ENCODE measurements at places on chromosomes 1 and 21.

GRCh38 chr1:117608758-117609157 is 2.9 kb downstream of the TENT5C start:
- DNase-seq: no peak

GRCh38 chr21:38965910-38966504 is 160.3 kb downstream of the ETS2 start:
- DNase-seq: no peak

DNA sequence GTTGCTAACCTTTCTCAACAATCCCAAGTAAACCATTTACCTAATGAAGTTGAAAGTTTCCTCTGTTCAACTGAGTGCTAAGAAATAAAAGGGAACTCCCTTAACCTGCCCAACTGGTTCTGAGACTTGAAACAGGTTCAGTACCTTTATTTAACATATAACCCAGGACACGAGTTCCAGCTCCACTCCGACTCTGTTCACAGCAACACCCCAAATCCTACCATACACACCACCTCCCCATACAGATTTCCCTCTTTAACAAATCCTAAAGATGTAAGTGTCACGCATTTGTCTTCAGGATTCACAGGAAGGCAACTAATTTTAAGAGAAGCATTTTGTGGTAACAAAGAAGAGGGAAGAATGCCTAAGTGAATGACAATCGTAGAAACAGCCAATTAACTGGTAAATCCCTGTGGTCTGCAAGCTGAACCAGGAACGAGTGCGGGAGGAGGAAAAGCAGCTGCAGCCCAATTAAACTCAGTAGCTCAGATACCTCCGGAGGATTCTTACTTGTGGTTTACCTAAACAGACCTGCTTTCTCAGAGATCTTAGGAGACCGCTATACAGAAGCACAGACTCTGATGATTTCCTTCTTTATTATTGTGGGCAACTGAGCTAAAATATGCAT is 134.5 kb upstream of the MAGI3 start:
- DNase-seq: no peak

DNA sequence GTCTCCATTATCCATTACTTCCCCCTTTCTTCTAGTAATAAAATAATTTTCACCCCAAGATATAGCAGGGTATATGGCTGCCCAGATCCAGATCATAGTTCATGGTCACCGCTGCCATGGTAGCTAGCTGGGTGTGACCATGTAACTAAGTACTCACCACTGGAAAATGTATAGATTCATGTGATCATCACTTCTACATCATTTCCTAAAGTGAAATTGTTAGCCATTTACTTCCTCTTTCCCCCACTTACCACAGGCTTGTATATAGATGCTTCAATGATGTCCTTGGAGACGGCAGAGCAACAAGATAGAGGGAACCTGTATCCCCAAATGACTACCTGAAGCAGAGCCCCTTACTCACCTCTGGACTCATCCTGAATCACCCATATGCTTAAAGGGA is 22.7 kb upstream of the EYA3 start:
- DNase-seq: no peak

GRCh38 chr1:91450260-91450659 is 45.6 kb upstream of the HFM1 start:
- DNase-seq: no peak

GRCh38 chr1:88593358-88593757 is 90.7 kb upstream of the PKN2 start:
- no peak for DNase-seq

- peak; percentile 29 for DNase-seq
These were observed 459 bp downstream of the SERBP1 start for GRCh38 chr1:67429528-67430357.

DNA sequence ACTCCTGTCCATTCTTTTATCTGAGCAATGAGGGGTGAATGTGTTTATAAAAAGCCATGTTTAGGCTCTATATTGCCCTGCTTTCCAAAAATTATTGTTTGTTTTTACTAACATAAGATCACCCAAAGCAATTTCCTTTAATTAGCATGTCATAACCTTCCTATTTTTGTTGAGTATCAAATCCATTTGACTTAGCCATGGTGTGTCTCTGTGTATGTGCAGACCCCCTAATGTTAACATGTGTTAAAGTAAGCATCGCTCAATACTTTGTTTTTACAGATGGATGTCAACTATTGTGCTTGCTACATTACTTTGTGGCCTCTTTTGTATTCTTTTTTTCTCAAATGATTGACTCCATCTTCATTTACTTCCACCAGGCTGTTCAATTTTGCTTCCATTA is 585.4 kb downstream of the USP25 start:
- DNase-seq: no peak

DNA sequence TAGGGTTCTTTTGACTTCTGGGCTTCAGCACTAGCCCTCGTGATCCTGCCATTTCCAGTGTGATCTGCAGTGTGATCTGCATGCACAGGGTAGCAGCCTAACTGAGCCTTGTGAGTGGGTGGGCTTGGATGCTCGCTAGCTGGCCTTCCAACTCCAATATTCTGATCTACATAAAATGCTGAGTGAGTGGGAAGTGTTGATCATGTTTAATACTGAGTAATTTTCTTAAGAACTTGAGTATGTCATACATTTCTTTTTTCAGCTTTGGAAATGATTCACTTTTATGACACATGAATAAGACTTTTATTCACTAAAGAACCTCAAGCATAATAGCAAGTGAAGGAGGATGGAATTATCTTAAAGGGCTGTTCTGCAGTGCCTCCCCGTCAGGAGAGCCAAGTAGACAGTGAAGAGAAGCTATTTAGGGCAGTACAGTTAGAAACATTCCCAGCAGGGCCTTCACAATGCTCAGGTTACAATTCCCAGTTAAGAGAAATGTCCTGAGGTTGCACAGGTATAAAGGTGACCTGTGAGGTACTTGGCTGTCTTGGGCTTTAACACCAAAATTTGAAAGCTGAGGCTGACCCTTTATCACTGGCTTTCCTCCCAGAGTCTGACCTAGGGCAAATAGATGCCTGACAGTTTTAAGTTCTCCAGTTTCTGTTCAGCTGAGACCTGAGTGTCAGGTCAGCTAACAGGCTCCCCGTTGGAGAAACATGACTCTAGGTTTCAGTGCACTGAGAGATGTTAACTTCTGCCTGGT is 29.1 kb upstream of the LRRC8C start:
- DNase-seq: peak; percentile 66

DNA sequence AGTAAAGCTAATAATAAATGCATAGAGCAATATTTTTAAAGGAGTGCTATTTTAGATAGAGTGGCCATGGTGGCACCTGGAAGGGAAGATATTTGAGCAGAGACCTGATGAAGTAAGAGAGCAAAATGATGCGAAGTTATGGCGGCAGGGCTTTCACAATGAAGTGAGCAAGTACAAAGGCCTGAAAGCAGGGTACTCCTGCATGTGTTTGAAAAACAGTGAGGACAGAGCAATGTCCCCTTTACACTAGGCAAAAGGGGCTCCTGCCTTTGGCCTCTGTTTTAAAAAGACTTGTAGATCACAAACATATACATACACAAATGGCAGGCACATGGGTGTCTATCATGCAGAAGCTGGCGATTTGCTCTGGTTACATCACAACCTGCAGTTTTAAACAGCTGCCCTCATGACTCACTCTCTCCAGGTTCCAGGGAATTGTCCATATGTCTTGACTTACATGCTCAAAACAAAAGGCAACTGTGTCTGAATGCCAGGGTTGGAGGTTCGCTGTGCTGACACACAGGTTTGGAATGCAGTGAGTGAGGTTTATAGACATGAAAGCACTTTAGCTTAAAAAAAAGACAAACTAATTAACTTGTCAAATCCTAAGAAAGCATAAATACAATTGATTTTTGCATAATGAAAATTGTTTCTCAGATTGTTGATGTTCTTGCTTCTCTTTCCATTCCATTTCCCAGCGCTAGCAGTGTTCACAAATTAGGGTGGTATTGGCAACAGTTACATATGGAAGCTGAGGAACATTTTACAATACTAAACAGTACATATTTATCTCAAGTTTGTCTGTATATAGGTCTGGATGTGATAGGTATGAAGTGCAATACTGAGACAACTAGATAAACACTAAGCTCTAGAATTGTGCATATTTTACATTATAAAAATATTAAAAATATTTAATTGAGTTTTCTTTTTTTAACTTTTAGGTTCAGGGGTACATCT is 313.9 kb downstream of the BARHL2 start:
- peak; percentile 82 for DNase-seq

GRCh38 chr1:10280439-10281350 is 70.3 kb downstream of the KIF1B start:
- DNase-seq: peak; percentile 5

DNA sequence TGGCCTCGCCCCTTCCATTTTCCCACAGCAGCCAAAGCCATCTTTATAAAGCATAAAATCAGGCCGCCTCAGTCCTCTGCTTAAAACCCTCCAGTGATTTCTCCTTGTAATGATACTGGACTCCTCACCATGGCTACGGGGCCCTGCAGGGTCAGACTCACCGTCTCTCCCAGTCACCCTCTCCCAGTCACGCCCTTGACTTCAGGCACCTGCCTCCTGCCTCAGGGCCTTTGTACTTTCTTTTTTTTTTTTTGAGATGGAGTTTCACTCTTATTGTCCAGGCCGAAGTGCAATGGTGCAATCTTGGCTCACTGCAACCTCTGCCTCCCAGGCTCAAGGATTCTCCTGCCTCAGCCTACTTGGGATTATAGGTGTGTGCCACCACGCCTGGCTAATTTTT is 47.8 kb downstream of the PIK3CD start:
- DNase-seq: no peak

- DNase-seq: no peak
These were observed 482.6 kb downstream of the TTLL7 start for GRCh38 chr1:83516369-83516768.

DNA sequence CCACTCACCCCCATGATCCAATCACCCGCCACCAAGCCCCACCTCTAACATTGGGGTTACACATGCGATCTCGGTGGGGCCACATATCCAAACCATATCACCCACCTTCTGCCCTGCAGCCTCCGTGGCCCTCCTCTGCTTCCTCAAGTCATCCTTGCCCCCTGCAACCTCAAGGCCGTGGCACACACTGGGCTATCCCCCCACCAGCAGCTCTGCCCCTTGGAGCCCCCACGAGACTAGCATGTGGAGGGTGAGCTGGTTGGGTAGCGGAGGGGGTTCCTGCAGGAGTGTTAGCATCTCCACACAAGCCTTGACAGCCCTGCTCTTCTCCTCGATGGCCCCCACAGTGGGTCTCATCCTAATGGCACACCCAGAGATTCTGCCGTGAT is 100.8 kb downstream of the TOMM20 start:
- DNase-seq: no peak

DNA sequence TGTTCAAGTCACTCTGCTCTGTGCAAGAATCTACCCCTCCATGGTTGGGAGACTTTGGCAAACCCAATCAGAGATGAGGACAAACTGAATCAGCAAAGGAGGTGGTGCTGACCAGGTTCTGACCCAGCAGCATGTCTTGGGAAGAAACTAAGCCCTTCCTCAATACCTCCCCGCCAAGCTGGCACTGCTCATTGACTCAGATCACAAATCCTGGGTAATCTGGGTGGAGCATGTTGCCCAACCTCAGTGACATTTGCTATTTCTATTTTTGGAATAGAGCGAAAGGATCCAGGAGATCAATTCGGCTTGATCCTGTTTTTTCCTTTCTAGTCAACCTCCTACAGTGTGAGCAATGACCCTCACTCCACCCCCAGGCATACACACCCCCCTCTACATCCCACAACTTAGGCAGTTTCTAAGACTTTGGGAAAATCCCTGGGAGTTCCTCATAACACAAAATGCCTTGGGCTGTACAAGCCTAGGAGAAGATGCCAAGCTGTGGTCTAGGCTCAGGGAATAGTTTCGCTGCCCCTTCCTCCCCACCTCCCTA is 166.8 kb upstream of the KCNJ6 start:
- no peak for DNase-seq

- no peak for DNase-seq
These were observed 111.0 kb downstream of the PGBD5 start for GRCh38 chr1:230315099-230315498.

GRCh38 chr1:180171691-180172090 is 17.0 kb downstream of the QSOX1 start:
- DNase-seq: no peak

GRCh38 chr1:181430015-181430885 is 53.1 kb upstream of the CACNA1E start:
- no peak for DNase-seq

GRCh38 chr1:231603598-231604275 is 22.9 kb upstream of the DISC1 start:
- peak; percentile 86 for DNase-seq

GRCh38 chr1:165215676-165216075 is 140.8 kb downstream of the LMX1A start:
- no peak for DNase-seq

DNA sequence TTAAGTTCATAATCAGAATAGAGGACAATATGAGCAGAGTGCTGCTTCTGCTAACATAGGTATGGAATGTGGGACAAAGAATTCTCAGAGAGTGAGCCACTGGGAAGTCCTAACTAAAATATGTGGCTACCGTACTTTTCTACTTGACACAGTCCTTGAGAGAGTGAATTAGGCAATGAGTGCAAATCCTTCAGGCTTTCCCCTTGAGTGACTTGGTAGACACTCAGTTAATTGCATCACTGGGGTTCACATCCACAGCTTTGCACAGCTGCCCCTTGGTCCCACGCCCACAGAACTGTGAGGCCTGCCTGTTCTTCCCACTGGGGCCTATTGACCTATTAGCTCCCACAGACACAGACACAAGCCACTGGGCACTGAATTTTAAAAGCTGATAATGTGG is 40.5 kb upstream of the PAXBP1 start:
- DNase-seq: no peak

GRCh38 chr1:19885821-19886220 is 3.6 kb downstream of the OTUD3 start:
- DNase-seq: no peak

- DNase-seq: no peak
These were observed 12.3 kb upstream of the RASSF5 start for GRCh38 chr1:206495011-206495461.

DNA sequence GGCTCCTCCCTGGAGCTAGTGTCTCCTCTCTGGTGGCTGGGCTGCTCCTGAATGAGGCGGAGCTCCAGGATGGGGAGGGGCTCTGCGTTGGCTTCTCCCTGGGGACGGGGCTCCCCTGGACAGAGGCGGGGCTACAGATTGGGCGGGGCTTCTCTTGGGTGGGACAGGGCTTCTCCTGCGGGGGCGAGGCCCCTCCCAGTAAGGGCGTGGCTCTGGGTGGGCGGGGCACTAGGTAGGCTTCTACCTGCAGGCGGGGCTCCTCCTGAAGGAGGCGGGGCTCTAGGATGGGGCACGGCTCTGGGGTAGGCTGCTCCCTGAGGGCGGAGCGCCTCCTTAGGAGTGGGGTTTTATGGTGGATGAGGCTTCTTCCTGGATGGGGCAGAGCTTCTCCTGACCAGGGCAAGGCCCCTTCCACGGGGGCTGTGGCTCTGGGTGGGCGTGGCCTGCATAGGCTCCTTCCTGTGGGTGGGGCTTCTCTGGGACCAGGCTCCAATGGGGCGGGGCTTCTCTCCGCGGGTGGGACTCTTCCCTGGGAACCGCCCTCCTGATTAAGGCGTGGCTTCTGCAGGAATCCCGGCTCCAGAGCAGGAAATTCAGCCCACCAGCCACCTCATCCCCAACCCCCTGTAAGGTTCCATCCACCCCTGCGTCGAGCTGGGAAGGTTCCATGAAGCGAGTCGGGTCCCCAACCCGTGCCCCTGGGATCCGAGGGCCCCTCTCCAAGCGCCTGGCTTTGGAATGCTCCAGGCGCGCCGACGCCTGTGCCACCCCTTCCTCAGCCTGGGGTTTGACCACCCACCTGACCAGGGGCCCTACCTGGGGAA is 22.7 kb upstream of the ARF1 start:
- no peak for DNase-seq

GRCh38 chr1:78340006-78340405 is 150.8 kb upstream of the PTGFR start:
- DNase-seq: peak; percentile 86
